GM13977 (cell line): ENCODE measurements at places on chromosomes 6 and 20.

- no peak for DNase-seq
Observed at GRCh38 chr6:107959392-107959791, 1.4 kb upstream of the SEC63 start.

DNA sequence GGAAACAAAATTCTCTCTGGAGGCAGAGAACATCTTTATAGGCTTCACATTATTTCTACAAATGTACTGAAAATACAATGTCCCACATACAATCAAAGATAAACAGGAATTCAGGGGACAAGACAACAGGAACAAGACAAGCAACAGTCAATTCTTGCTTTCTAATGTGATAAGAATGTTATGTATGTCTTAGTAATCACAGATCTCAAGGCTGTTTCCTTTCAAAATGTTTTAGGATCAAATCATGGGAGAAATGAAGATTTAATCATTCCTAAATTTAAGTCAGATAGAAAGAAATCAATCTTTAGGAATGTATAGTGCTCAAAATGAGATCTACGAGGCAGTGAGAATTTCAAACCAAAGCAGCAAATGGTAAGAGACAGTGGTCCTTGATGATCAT lies 32.1 kb downstream of the NEDD9 start:
- DNase-seq, result no peak

DNA sequence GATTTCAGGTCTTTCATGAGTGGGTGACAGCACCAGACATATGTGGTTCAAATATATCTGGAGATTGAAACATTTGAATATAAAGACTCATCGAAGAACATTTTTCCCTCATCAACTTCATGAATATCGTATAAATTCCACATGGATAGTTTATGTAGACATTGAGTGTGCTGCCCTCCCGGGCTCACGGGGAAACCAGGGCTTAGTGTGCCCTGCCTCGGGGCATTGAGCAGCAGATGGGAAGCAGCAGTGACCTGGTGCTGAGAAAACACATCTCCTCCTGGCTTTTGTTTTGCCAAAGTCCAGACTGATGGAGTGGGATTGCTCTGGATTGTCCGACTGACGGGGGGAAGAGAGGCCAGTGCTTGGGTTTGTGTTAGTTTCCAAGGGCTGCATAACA lies 17.8 kb upstream of the SLC2A12 start:
- no peak for DNase-seq

DNA sequence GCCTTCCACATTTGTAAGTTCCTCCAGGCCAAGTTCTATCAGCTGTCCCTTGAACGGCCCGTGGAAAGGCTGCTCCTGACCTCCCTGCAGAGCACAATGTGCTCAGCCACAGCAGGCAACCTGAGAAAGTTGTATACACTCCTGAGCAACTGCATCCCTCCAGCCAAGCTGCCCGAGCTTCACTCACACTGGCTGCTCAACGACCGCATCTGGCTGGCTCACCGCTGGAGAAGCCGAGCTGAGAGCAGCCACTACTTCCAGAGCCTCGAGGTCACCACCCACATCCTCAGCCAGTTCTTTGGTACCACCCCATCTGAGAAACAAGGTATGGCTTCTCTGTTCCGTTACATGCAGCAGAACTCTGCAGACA lies 2.1 kb downstream of the ZSWIM1 start:
- DNase-seq, result no peak

DNA sequence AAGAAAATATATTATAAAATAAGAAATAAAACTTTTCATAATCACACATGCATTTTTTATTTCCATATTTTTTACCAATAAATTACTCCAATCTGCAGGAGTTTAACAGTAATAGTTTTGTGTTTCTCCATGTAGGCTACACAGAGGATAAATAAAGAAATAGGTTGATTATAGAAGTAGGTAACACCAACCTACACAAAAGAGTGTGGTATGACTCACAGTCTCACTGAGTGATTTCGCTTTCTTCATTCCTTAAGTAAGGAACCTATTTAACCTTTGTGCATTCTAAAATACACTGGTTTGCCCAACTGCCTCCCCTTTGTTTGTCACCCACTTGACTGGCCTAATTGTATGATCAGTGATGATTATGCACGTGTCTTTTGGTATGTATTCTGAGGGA lies 244.2 kb upstream of the RIMS1 start:
- no peak for DNase-seq

DNA sequence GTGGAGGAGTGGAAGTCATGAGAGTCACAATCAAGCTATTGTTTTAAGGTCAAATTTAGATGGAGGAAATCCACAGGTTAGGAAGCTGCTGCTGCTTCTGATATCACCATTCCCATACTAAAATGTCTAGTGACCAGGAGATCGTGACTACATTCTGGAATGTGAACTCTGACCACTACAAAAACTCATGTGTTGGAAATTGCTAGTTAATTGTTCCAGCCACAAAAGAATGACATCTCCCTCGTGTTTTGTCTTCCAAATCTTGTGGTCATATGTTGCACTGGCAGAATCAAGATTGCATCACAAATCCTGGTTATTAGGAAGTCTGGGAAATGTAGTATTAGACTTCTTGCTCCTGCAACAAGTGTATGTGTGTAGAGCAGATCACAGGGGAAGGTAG lies 441.9 kb downstream of the CD109 start:
- DNase-seq, result no peak

DNA sequence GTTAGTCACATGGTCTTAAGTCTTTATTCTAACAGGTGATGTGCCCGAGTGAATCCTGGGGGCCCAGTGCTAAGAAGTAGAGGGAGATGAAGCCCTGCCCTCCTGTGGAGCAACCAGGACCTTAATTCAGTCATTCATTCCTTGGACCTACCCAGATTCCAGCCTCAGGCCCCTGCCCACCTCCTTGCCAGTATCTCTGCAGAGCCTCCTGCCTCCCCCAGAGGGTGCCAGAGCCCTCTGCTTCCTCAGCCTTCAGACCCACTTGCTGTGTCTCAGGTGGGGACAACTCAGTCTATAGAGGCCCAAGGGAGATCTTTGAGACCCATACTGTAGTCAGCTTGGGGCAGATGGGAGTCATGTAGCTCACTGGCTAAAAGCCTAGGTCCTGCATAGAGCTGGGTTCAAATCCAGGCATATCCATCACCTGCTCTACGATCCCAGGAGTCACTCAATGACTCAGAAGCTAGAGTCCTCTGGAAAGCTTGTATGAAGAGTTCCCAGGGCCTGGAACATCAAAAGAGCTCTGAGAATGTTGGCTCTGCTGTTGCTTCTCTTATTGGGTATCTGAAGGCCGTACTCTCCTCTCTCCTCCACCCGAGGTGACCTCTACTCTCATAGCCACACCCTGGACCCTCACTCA lies 3.9 kb upstream of the SIGLEC1 start:
- DNase-seq, result no peak

GRCh38 chr20:15288106-15288505 lies 950.7 kb upstream of the FLRT3 start:
- no peak for DNase-seq

GRCh38 chr6:106370639-106371038 lies 10.1 kb downstream of the CRYBG1 start:
- no peak for DNase-seq

- DNase-seq, result no peak
Observed at GRCh38 chr20:23021541-23021940, 13.6 kb upstream of the SSTR4 start.

- no peak for DNase-seq
Observed at GRCh38 chr20:60966031-60966430, 286.0 kb upstream of the CDH4 start.

DNA sequence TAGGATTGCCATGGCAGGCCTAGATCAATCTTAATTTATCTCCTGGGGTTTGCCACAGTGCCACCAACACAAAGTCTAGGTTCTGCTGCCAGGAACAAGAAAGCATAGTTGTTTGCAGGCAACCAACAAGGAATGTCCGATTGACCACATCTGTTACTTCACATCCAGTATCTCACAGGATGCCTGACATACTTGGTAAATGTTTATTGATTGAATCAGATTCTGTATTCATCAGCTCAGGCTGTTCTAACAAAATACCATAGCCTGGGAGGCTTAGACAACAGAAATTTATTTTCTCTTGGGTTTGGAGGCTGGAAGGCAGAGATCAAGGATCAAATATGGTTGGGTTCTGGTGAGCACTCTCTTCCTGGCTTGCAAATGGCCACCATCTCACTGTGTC lies 26.3 kb upstream of the MC3R start:
- DNase-seq, result no peak

- DNase-seq, result no peak
Observed at GRCh38 chr6:85712346-85712745, 69.7 kb upstream of the SYNCRIP start.

DNA sequence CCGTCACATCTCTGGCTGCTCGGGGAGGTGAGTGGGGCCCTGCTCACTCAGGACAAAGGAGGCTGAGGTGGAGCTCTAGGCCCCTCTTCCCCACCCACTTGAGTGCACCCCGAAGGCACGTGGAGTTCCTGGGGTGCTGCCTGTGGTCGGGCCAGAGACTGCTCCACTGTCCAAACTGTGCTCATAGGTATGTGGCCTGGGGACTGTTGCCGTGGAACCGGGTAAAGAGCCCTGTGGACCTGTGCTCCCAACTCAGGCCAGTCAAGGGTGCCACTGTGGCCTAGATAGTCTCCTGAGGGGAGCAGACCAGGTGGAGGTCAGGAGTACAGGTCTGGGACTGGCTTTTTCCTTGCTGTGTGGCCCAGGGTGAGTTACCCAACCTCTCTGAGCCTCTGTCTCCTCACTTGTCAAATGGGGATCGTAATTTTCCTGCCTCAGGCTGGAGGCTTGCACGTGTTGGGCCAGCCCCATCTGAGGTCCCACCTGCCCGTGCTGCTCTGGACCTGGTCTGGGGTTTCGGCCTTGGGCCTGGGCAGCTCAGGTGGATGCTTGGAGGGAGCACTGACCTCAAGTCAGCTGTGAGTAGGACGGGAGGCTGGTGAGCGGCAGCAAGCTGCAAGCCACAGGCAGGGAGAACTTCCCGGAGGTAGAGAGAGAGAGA lies 12.4 kb upstream of the NPBWR2 start:
- no peak for DNase-seq

DNA sequence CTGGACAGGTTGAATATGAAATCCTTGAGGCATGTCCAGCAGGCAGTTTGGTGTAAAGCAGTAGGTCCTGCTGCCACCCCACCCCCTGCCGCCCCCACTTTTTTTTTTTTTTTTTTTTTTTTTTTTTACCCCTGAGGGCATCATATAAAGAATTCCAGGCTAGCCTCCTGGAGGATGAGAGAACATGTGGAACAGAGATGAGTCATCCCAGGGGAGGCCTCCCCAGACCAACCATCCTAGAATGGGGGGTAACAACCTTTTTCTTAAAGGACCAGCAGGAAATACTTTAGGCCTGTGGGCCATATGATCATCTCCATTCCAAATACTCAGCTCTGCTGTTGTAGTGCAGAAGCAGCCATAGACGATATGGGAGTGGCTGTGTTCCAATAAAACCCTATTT lies 170.9 kb downstream of the GJA10 start:
- no peak for DNase-seq

- DNase-seq, result no peak
Observed at GRCh38 chr20:56860413-56860812, 231.3 kb downstream of the TFAP2C start.

DNA sequence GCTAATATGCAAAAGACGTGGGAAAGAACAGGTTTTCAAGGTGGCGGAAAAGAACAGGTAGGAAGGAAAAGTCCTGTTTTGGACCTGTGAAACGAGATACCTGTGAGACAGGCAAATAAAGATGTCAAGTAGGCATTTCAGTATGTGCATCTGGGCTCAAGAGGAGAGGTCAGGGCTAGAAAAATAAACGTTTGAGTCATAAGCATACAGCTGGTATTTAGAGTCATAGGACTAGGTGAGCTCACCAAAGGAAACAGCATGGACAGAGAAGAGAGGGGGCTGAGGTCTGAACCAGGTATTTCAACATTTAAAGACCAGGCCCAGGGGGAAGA lies 14.9 kb downstream of the MTFR2 start:
- no peak for DNase-seq

- no peak for DNase-seq
Observed at GRCh38 chr6:90123831-90124230, 172.8 kb downstream of the BACH2 start.

- no peak for DNase-seq
Observed at GRCh38 chr6:15588971-15589634, 73.7 kb downstream of the DTNBP1 start.

GRCh38 chr6:149289966-149290365 lies 27.5 kb upstream of the TAB2 start:
- no peak for DNase-seq

DNA sequence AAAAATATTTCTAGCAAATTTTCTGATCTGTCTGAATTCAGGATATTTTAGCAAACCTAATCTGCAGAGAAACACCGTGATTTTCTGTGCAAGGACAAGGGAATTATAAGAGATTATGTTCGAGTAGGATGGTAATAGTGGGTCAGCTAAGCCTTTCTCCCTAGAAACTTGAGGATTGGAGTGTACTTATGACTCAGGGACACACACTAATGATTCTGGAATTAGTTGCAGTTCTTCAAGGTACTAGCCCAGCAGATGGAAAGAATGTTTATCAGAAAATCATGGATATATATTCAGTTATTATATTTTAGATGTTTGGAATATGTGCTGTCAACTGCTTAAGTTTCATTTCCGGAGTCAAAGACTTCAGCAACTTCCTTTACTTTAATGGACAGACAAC lies 177.1 kb upstream of the MAP3K7 start:
- DNase-seq, result no peak

DNA sequence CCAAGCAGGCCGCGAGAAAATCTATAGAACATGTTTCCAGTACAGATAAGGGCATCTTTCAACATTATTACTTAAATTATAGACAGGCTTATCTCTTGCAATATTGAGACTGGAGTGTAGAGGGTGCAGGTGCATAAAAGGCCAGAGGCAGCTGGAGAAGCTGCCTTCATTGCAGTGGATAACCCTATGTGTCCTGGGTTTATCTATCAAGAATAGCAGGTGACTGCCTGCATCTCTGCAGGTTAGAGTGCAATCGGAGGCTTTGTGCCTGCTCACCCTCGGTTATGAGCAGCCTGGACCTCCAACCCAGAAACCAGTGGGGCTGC lies 28.7 kb upstream of the ECI2 start:
- DNase-seq, result no peak

DNA sequence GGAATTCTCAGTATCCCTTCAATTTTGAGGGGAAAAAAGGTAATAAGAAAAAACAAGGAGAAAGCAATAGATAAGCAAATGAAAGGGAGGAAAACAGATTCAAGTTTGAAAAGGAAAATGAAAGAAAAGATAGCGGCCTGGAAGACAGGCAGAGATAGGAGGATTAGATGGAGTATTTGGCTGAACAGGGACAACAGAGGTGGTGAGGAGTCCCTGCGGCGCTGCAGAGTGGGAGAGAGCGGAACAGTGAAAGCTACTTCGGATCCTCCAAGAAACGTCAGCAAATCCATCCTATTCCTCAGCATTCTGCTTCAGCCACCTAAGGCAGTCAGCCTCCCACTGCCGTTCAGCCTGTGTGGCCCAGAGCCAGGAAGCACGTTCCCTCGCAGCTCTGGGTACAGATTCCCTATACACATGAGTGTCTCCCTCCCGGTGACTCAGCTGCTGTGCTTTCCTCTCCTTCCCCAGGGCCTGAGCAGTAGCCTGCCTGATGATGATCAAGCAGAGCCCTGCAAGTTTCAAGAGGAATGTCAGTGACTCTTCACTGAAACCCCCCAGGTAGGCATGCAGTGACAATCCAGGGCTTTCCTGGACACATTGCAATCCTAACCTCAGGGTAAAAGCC lies 43.4 kb upstream of the CDYL start:
- DNase-seq, result no peak
